Renal cortical epithelial cell (primary cell): ENCODE measurements at places on chromosomes 3 and 15.

GRCh38 chr15:85365980-85366379 is 14.4 kb upstream of the AKAP13 start:
- no peak for DNase-seq

GRCh38 chr15:89111352-89111751 is 23.1 kb downstream of the ABHD2 start:
- DNase-seq, result no peak

- no peak for DNase-seq
Measured at GRCh38 chr3:65607101-65607500, 431.6 kb downstream of the MAGI1 start.

GRCh38 chr3:15342246-15342645 is 9.9 kb upstream of the SH3BP5 start:
- DNase-seq, result no peak

DNA sequence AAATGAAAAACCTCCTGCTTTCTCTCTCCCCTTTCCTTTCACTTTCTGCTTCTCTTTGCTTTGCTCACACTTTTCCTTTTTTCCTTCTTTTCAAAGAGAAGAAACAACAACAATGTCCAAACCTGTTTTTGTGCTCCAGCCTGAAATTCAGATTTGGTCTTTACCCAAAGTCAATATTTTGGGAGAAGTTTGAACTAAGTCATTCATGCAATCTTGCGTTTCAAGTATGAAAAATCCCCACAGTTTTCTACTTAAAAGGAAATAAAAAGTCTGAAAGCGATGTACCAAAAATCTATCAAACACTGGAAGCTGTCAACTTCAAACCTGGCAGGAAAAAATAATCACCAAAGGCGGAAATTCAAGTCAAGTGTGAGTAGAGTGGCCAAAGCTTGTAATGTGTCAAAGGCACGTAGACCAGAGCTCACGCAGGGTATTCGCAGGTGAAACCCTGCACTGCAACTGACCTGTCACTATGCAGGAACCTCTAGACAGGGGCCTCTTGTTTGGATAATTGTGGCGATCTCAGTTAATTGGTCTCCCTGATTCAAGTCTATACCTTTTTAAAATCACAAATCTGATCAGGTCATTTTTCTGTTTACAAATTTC is 118.8 kb upstream of the GALNT15 start:
- no peak for DNase-seq

DNA sequence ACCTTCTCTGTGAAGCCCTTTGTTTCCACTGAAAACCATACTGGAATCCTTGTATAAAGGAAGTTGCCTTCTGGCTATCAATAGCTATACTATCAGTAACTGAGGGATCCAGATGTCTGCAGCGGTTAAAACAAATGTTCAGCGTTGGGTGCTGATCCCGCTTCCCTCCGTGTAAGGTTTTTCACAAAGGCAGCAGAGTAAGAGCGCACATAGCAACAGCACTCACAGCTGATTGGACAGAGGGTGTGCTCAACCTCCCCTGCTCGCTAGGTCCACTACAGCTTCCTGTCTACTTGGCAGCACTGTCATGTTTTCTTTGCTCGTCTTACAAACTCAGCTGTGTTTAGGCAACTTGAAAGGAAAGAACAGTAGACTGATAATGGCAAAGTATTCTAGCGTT is 27.3 kb downstream of the ATOSA start:
- peak; percentile 90 for DNase-seq
